ENCODE measurements at places on chromosomes 11 and 22.

- DNase-seq: no peak
Measured at GRCh38 chr11:67273260-67273990, 7.2 kb downstream of the GRK2 start.

- no peak for DNase-seq
Measured at GRCh38 chr11:74932797-74933196, 16.1 kb downstream of the XRRA1 start.

- DNase-seq: no peak
Measured at GRCh38 chr11:48036466-48036865, 56.1 kb downstream of the PTPRJ start.

DNA sequence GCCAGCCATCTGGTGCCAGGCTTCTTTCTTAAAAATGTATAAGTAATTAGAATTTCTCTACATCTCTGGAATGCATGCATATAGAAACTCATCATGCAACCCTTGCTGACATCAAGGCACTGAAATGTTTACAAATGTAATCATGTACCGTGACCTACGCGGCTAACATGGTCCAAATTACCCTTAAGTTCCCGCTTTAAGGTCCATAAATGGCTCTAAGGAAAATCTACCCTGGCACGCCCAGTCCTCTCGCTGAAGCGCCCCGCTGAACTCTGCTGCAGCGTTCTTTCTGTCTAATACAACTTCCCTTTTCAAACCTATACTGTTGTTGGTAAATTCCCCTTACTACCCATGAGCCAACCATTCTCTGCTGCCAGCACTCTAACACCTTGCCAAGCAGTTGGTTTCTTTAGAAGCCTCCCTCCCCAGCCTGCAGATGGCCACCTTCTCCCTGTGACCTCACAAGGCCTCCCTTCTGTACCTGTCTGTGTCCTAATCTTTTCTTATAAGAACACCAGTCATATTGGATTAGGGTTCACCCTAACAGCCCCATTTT, 13.5 kb upstream of the HMOX1 start:
- no peak for DNase-seq

- DNase-seq: no peak
Measured at GRCh38 chr11:117197516-117198456, 1.4 kb upstream of the TAGLN start.

DNA sequence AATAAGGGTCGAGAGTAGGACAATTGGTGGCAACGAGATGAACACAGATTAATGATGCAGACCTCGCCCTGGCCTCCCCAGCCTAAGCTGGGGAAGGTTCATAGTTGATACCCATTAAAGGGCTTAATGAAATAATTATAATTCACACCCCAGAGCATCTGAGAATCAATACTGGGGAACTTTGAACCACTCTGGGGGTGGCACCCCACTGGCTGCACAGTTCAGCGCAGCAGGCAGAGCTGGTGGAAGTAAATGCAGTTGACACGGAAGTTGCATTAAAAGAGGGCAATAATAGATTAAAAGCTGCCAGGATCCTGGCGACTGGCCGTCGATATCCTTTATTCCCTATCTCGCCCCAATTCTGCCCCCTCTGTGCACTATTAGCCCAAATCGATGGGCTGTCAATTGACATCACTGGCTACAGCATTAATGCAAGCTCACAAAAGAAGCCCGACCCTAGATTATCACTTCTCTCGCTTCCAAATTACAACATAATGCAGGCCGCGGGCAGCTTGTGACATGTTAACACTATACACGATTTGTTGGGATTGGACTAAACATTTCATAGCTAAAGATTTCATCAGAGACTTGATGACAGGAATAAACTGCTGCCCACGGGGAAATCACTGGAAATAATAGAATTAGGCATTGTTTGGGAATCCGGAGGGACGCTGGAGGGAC, 14.5 kb downstream of the HSPA8 start:
- no peak for DNase-seq

DNA sequence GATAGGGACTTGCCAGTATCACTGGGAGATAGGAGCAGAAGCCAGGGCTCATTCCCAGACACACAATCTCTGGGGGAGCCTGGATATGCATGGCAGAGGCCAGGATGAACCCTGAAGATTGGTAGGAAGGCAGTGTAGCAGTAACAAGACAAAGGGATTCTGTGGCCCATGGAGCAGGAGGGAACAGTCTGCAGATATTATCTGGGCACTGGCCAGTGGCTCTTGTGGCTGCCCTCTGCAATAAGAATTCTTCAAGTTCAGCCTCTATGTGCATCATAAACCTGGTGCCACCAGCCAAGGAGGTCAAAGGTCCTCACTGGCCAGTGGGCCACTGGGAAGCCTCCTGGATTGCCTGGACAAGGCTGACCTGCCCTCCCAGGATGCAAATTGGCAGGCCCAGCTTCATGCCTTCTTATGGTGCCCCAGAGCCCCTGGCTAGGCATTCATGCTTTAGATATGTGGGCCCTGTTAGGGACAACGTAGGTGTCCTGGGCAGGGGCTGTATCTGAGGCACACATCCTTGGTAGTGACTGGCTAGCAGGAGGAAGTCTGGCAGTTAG, 29.2 kb downstream of the KCNQ1OT1 start:
- DNase-seq: no peak

DNA sequence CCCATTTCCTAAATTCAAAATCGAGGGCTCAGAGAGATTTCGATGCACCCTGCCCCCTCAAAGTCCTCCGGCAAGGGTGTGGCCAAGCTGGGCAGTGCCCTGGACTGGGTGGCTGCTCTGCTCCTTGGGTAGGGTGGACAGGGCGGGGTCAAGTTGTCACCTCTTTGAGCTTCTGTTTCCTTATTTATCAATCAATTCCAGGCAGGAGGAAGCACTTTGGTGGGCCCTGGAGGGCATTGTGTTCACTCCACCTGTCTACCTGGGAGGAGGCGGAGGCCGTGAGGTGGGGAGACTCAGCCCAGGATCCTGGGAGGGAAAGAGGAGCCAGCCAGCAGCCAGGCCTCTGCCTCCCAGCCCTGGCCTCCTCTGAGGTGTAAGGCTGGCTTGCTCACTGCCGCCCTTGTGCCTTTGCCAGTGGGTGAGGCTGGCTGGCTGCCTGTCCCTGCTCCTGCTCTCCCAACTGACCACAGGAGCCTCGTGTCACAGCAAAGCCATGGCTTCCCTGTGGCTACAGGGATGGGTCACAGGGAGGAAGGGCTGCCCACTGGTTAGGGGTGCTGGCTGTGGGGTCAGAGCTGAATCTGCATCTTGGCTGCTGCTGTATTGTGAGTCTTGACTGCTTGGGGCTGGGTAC, 25.5 kb upstream of the SHISAL1 start:
- no peak for DNase-seq

GRCh38 chr11:48154151-48154550, 62.5 kb upstream of the OR4B1 start:
- no peak for DNase-seq

GRCh38 chr11:33716243-33716642, 15.6 kb upstream of the C11orf91 start:
- no peak for DNase-seq

DNA sequence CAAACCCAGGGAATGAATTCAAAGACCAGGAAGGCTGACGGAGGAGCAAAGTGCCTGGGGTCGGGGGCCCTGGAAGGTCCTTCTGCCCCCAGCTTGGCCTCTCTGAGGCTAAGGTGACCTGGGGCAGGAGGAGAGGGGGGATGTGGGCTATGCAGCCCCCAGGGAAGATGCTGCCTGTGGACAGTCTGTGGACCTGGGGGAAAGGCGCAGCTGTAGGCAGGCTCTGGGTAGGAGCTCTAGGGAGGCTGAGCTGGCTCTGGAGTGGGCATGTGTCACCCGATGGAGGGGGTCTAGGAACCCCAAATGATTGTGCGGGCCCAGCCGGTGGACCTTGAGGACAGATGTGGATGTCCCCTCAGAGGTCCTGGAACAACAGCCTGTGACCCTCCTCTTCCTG, 42.8 kb downstream of the WNT7B start:
- no peak for DNase-seq

- DNase-seq: no peak
Measured at GRCh38 chr22:39181778-39182177, 29.3 kb upstream of the CBX7 start.

DNA sequence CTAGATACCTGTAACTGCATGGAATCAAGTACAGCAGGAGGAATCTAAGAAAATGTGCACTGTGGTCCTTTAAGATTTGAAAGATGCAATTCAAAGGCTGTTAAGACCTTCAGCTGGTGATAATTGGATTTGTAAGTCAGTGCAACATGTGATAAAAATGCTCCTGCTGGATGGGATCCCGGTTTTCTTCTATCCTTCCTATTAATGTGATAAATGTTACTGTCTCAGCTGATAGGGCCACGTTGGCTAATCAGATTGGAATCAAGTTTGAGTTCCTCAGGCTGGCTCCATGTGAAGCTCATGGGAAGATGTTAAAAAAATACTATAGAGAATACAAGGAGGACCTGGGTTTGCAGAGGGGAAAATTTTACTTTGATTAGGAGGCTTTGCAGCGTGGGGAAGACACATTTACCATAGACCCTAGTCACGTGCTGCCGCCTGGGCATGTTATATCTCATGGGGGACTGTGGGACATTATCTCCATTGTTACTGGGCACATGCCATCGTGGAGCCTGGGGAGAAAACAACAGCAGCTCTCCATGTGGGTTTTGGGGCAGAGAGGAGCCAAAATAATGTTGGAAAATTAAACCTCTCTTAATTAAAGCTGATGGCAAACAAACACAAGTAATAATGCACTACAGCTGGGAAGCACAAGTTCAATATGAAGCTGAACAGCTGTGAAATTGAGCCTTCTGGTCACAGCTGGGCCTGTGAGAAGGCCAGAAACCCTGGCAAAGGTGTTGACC, 652.5 kb downstream of the NTM start:
- no peak for DNase-seq

DNA sequence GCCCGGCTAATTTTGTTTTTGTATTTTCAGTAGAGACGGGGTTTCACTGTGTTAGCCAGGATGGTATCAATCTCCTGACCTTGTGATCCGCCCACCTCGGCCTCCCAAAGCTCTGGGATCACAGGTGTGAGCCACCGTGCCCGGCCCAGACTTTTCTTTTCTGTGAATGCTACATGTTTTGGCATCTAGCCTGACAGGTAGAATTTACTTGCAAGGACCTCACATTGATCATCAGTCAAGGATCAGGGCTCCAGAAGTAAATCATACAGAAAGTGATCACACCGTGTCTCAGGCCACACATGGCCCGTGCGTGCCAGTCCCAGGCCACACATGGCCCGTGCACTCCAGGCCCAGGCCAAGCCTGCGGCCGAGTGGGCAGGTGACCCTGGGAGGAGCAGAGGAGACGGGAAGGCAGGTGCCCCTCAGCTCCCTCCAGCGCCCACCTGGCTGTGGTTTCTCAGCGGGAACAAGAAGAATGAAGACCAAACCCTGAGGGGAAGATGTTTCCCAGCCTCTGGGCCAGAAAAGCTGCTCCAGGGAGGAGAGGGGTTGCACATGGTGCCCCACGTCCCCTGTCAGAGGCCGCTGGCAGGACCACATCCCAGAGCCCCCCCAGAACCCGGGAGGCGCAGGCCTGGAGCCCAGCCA, 76.2 kb downstream of the BRD1 start:
- no peak for DNase-seq

DNA sequence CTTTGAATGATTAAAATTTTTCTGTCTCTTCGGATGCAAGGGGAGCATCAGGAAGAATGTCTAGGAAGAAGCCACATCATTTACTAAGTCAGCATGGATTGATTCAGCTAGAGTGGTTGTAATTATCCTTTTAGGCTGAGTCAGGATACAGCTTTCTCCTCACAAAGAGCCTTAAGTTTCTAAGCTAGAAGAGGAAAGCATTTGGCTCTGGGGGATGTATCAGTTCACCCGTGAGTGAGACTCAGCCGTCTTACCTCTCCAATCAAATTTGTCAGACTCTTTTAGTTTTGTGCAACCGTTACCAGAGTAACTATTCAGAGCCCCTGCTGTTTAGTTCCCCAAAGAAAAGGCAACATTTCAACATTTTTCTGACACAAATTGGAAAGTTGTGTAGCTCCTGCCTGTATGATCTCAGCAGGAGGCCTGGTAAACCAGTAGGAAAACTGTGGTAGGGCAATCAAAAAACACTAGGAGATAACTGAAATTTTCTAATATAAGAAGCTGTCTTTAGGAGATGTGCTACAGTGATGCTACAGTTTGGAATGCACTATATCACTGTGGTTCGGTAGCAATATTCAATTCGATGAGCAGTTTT, 432.4 kb upstream of the LUZP2 start:
- DNase-seq: no peak

GRCh38 chr11:125085301-125086081, 22.4 kb downstream of the SLC37A2 start:
- no peak for DNase-seq

DNA sequence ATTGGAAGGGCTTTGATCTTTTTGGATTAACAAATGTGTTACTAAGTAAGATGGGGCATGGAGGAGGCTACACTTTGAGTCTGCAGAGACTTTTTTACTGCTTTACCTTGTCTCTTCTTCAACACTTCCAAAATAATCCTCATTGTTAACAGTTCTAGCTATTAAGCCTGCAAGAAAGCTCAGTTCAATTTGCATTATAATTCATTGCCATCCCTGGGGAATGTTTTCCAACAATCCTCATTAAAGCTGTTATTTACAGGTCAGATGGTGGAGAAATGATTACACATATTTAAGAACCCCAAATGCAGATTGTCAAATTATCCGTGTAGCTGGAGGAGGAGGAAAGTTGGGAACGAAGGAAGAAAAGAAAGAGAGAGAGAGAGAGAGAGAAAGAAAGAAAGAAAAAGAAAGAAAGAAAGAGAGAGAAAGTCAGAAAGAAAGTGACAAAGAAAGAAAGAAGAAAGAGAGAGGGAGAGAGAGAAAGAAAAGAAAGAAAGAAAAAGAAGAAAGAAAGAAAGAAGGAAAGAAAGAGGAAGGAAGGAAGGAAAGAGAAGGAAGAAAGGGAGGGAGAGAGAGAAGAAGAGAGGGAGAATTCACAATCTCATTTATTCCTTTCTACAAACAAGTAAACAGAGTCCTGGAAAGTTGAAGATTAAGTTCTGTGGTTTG, 443.9 kb downstream of the INSC start:
- DNase-seq: no peak

DNA sequence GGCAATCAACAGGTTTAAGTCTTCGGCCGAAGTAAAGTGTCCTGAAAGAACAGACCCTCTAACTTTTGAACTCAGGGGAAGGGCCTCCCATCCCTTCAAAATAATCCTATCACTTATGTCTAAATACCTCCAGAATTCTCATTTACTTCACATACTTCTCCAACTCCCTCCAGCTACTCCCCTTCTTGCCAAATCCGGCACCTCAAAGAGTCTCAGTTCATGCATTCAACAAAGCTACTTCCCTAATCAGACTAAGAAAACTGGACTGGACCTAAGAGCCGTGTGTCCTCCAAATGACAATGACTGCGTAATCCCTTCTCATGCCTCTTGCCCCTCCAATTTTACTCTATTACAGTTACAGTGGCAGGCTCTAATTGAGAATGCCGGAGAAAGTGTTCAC, 1.3 kb downstream of the DDB1 start:
- no peak for DNase-seq

- DNase-seq: no peak
Measured at GRCh38 chr11:48093795-48094642, 113.7 kb downstream of the PTPRJ start.

GRCh38 chr11:134750619-134751018, 338.6 kb upstream of the B3GAT1 start:
- DNase-seq: no peak

DNA sequence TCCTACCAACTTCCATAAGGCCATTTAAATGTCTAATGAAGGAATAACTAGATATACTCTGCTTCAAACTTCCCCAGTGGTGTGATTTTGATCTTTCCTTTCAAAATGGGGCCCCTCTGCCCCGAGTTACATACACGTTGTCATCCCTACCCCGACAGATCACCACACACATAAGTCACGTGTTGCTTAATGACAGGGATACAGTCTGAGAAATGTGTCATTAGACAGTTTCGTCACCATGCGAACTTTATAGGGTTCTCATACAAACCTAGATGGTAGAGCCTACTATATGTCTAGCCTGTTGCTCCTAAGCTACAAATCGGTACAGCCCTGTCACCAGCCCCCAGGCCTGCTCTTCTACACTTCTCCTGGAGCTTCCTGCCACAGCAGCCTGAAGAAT, 49.8 kb upstream of the SCUBE2 start:
- DNase-seq: no peak
